ENCODE measurements at places on chromosomes 1 and 21.
A peak's percentile ranks its signal among the peaks of the same experiment; 100 is the strongest.

DNA sequence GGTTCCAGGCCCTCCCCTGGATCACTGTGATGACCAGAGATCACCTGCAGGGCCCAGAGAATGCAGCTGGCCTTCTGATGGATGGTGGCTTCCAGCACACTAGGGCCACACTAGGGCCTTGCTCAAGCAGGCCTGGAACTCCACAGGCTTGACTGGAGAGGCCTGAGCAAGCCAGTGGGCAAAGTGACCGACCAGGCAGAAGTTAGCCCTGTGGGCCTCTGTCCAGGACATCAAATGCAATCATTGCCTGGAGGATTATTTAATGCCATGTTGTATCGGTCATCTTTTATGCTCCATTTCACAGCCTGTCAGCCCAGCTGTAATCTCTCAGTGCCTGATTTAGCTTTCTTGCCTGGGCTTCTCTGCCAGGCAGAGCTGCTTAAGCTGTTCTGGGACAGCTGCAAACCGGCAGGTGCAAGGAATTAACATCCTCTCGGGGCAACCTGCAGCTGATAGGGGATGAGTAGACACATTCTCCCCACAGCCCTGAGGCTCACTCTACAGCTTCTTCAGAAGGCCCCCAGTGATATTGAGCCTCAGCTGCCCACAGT, 17.7 kb downstream of the NENF start:
- DNase-seq = no peak

DNA sequence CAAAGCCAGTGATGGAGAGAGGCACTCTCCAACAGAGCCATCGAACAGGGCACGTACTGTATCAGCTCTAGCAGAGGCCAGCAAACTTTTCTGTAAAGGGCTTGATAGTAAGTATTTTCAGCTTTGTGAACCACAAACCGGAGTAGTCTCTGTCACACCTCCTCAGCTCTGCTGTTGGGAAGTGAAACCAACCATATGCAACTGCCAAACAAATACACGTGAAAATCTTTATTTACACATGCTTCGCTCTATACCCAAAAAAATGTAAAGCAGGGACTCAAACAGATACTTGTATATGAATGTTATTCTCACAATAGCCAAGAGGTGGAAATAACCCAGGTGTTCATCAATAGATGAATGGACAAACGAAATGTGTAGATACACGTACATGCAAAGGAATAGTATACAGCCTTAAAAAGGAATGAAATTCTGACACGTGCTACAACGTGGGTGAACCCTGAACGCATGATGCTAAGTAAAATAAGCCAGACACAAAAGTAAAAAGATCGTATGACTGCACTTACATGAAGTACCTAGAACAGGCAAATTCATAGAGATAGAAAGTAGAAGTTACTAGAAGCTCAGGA, 39.0 kb downstream of the SETD4 start:
- no peak for DNase-seq

- peak; percentile 89 for DNase-seq
Measured at GRCh38 chr1:9441451-9442133, 97.7 kb upstream of the SLC25A33 start.

- no peak for DNase-seq
Measured at GRCh38 chr1:88552226-88552625, 131.8 kb upstream of the PKN2 start.

Measured in dermis blood vessel endothelial cell (primary cell).